ENCODE measurements at places on chromosomes 11 and 22.

GRCh38 chr11:119902656-119903231 lies 173.7 kb upstream of the NECTIN1 start:
- DNase-seq, result no peak

DNA sequence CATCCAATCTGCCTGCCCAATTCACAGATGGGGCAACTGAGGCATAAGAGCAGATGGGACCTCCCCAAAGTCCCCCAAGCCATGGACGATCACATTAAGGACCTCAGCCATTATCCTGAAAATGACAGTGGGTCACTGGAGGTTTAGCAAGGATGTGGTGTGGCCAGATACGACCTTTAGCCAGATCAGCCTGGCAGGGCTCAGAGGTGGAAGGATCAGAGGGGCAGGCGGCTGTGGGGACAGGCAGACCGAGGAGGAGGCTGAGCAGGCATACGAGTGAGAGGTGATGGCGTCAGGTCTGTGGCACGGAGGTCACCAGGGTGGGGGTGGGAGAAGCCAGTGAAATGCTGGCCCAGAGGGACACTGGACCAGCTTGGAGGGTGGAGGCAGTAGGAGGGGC lies 14.1 kb upstream of the TMPRSS6 start:
- no peak for DNase-seq

- DNase-seq, result peak; percentile 93
Observed at GRCh38 chr11:76752321-76753143, 30.6 kb upstream of the TSKU start.

- DNase-seq, result no peak
Observed at GRCh38 chr11:13348305-13348704, 70.7 kb downstream of the BMAL1 start.

GRCh38 chr11:45885274-45885920 lies at the start of gene MAPK8IP1:
Gene MAPK8IP1, plus strand, starts transcription at chr11:45885651. Its CDS starts 170 bp downstream, at chr11:45885821.
- peak; percentile 36 for DNase-seq

DNA sequence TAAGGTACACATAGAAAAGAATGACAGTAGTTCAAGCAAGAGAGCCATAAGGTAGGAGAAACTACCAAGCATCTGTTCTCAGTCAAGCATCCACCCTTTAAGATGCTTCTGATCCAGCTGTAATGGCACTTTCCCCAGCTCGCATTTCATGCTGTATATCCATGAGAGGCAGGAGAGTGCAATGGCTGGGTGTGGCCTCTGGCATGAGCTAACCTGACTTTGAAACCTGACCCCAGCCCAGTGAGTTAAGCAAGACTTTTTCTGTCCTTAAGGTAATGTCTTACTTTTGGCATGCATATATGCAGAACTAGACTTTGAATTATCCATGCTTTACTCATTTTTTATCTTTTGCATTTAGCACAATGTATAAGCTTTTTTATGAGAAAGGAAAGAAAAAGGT lies 79.8 kb upstream of the CNTN5 start:
- DNase-seq, result no peak

All from EL (cell line).